Stimulated activated CD8-positive, alpha-beta memory T cell treated with anti-CD3 and anti-CD28 coated beads, Interleukin-7, amount 100 ng/mL, for 48 hours (primary cell): ENCODE measurements at places on chromosomes 7 and 10.

DNA sequence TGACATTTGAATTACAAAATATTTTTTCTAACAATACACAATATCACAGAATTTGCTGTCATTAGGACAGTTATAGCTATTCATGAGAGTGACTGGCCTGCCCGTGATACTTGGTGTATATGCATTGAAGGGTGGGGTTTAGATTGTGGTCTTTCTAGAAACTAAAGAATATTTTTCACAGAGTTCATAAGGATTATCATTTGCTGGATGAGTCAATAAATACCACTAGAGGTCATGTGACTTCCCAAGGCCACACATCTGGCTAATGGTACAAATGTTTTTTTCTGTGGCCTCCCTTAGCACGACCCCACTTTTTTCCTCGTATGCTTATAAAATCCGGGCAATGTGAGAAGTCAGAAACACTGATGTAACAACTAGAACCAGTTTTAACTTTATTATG, 5.2 kb downstream of the OPTN start:
- no peak for DNase-seq

GRCh38 chr10:124641282-124642087, 102.7 kb downstream of the FAM53B start:
- peak; percentile 46 for DNase-seq

DNA sequence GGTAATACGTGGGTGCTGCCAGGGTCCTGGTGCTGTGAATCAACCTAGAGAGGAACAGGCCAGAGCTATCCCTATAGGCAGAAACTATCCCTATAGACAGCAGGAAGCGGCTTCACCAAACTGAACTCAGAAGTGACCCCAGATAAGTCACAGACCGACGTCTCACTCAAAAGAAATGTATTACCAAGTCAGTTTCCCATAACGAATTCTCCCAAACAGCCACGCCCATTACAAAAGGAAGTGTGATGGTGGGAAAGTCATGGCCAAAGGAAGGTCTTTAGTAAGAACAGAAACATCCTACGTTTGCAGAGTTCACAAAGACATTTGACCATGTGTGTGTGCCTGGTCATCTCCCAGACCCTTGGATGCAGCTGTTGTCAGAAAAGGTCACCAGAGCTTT, 470.8 kb upstream of the ADARB2 start:
- DNase-seq = no peak

DNA sequence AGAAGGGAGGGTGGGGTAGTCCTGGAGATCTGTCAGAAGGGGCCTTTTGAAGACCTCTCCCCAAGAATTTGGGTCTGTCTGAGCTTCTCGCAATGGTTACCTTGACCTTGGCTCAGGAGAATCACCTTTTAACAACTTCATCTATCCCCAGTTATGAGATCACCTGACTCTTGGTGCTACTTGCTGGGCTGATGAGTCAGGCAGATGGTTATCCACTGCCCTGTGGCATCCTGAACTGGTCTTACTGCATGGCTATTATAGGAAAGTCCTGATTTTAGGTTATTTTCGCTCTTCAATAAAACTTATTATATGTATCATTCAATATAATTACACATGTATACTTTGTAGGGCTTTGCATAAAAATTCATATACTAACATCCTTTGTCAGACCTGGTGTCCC, 274.7 kb downstream of the GFRA1 start:
- no peak for DNase-seq
